Activated naive CD8-positive, alpha-beta T cell treated with anti-CD3 and anti-CD28 coated beads, Interleukin-2, amount 50 U/mL, for 24 hours (primary cell): ENCODE measurements at places on chromosomes 7 and 10.

GRCh38 chr7:155995183-155995612, 182.9 kb upstream of the SHH start:
- peaks cover 8% of the 10 kb centered on the region for H3K27me3 ChIP-seq
- H3K36me3 ChIP-seq: no peaks in the 10 kb centered on the region
- peak overlapping the region; percentile 24 for H3K4me3 ChIP-seq

DNA sequence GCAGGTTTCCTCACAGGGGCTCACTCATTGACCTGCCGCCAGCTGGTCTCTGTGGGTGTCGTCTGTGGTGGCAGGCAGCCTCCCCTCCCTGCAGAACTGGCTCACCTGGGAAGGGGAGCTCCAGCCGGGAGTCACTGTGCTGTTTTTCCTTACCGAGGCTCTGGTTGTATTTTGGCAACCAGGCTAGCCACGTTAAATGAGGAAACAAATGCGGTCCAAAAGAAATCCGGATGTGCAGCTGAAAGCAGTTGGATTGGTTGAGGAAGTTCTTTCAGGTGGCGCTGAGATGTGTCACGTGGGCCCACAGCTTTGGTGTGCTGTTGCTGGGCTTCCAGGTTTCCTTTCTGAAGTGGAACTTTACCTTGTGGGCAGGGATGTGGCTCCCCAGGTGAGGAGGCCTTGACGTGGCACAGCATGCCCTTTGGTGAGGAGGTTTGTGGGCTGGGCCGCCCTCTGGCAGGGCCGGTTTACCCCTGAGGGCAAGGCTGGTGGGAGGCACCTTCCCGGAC, 14.2 kb downstream of the MTURN start:
- peak overlapping the region; percentile 14 for H3K4me3 ChIP-seq
- DNase-seq: peak; percentile 22
- no peaks in the 10 kb centered on the region for H3K36me3 ChIP-seq
- H3K27me3 ChIP-seq: no peaks in the 10 kb centered on the region
- H3K27ac ChIP-seq: peak overlapping the region; percentile 64

DNA sequence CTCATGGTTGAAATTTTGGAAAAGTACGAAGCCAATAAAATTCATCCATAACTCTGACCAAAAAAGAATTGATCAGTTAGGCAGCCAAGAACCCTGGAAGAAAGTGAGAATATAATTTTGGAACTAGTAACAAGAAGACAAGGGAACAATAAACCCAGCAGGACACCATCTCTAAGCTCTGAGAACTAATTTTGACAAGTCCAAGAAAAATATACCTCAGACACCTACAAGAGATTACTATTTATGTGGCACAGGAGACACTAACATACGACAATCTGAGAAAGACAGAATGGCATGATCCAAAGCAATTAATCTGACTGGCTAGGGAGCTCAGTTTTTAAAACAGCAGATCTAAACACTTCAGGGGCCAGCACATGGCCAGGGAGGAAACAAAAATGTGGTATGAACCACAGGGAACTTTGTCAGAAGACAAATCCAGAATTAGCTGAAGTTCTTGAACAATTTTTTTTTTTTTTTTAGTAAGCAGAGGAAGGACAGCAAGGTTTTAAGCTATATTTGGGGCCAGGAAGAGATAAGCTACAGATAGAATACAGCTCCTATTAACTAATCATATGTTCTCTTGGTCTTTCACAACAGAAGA, 38.9 kb downstream of the PARD3 start:
- no peaks in the 10 kb centered on the region for H3K36me3 ChIP-seq
- H3K4me3 ChIP-seq: no peak overlapping the region
- peaks cover 10% of the 10 kb centered on the region for H3K27me3 ChIP-seq
- peaks cover 7% of the 10 kb centered on the region for H3K4me1 ChIP-seq
- DNase-seq: no peak

DNA sequence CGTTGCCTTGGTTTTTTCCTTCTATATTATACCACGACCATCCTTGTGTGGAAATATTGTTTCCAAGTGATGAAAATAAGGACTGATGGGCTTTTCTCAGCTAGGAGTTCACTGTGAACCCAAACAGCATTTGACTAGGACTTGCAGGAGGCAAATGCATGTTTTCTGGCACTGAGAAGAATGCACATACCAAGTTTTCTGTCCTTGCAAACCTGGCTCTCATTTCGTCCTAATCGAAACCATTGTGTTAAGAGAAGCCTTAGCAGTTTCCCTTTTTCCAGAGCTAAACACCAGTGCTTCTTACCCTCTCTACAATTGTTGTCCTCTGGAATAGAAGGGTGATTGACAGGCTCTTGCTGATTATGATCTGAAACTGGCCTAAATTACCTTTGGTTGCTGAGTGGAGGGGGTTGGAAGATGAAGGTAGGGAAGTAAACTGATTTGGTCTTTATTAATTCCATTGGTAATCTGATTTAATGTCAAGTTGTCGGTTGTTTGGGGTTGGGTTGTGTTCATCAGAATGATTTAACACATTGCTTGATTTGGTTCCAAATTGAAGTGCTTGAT, 33.1 kb upstream of the ELMO1 start:
- DNase-seq: no peak
- no peaks in the 10 kb centered on the region for H3K4me1 ChIP-seq
- H3K4me3 ChIP-seq: no peak overlapping the region
- H3K27me3 ChIP-seq: peaks cover 14% of the 10 kb centered on the region
- no peaks in the 10 kb centered on the region for H3K36me3 ChIP-seq

- no peak for DNase-seq
- H3K27ac ChIP-seq: no peak overlapping the region
- peaks cover 2% of the 10 kb centered on the region for H3K27me3 ChIP-seq
- H3K4me1 ChIP-seq: peaks cover 8% of the 10 kb centered on the region
These were observed 33.9 kb downstream of the C10orf105 start for GRCh38 chr10:71685554-71686232.

GRCh38 chr7:35246819-35247218, 7.1 kb downstream of the TBX20 start:
- H3K27ac ChIP-seq: no peak overlapping the region
- H3K4me1 ChIP-seq: no peaks in the 10 kb centered on the region
- H3K27me3 ChIP-seq: peaks cover 57% of the 10 kb centered on the region

DNA sequence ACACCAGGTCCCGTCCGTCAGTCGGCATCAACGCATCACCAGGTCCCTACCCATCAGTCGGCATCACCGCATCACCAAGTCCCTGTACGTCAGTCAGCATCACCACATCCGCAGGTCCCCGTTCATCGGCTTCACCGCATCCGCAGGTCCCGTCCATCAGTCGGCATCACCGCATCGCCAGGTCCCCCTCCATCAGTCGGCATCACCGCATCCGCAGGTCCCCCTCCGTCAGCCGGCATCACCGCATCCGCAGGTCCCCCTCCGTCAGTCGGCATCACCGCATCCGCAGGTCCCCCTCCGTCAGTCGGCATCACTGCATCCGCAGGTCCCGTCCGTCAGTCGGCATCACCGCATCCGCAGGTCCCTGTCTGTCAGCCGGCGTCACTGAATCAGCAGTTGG, 55.1 kb downstream of the IGF2BP3 start:
- no peak overlapping the region for H3K27ac ChIP-seq
- H3K27me3 ChIP-seq: peaks cover 7% of the 10 kb centered on the region
- no peaks in the 10 kb centered on the region for H3K36me3 ChIP-seq
- DNase-seq: no peak
- peaks cover 18% of the 10 kb centered on the region for H3K4me1 ChIP-seq

DNA sequence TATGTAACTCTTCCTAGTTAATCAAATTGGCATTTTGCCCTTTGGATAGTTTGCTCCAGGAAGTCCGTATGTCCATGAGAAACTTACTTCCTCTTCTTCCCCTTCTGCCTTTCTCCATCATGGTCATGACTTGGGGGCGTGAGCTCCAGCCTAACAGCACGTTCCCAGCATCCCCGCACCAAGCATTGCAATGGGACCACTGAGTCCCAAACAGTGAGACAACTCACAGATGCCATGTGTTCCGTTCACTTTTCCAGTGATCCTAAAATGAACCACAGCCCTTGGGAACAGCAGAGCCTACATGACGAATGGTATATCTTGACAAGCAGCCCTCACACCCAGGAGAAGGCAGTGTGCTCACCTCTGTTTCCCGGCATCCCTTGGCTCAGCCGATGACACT, 10.7 kb downstream of the BTBD16 start:
- no peak overlapping the region for H3K4me3 ChIP-seq
- no peaks in the 10 kb centered on the region for H3K4me1 ChIP-seq
- H3K36me3 ChIP-seq: no peaks in the 10 kb centered on the region
- H3K27me3 ChIP-seq: peaks cover 3% of the 10 kb centered on the region
- no peak for DNase-seq

- H3K36me3 ChIP-seq: no peaks in the 10 kb centered on the region
- no peaks in the 10 kb centered on the region for H3K4me1 ChIP-seq
- no peak overlapping the region for H3K27ac ChIP-seq
- no peak for DNase-seq
- H3K4me3 ChIP-seq: no peak overlapping the region
These were observed 32.9 kb upstream of the RAPGEF5 start for GRCh38 chr7:22389892-22390291.

GRCh38 chr10:114663626-114664025, 5.6 kb upstream of the ABLIM1 start:
- H3K27ac ChIP-seq: no peak overlapping the region
- no peak for DNase-seq
- H3K4me1 ChIP-seq: no peaks in the 10 kb centered on the region
- H3K4me3 ChIP-seq: no peak overlapping the region
- H3K27me3 ChIP-seq: no peaks in the 10 kb centered on the region

DNA sequence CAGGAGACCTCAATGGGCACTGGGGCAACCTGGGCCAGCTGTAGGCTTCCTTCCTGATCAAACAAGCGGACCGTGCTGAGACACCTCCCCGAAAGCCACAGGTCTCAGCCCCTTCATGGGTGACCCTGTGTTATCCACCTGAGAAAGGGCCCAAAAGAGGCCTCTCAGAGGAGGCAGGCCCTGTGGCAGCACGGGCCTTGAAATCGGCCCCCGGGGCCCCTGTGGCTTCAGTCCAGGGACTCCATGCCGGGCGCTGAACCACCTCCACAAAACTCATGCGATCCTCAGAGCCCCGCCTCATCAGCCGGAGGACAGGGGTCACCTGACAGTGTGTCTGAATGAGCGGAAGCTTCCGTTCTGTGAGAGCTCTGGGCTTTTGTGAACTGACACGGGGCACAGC, 307.1 kb downstream of the PAXIP1 start:
- H3K36me3 ChIP-seq: no peaks in the 10 kb centered on the region
- H3K4me1 ChIP-seq: no peaks in the 10 kb centered on the region
- no peak overlapping the region for H3K4me3 ChIP-seq
- H3K27ac ChIP-seq: no peak overlapping the region

DNA sequence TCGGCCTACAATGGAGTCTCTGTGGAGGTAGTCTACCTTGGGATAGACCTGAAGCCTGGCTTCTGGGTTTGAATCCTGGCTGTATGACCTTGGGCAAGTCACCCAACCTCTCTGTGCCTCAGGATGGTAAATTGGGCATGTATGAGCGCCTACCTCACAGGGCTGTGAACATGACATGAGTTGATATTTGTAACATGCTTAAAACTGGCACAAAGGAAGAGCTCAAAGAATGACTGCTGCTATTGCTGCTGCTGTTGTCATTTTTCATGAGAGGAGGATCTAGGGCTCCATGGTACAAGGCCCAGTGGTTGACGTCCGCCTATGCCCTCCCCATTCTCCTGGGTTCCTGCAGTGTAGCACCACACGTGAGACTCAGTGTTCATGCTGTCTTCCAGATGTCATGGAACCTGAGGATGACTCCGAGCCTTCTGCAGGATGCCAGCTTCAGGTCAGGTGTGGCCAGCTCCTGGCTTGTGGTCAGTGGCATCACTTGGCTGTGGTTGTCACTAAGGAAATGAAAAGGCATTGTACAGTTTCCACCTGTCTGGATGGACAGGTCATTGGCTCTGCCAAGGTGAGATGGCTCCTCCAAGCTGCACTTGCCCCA, 95.0 kb downstream of the WDFY4 start:
- no peaks in the 10 kb centered on the region for H3K36me3 ChIP-seq
- no peaks in the 10 kb centered on the region for H3K4me1 ChIP-seq
- no peak for DNase-seq
- no peak overlapping the region for H3K27ac ChIP-seq

DNA sequence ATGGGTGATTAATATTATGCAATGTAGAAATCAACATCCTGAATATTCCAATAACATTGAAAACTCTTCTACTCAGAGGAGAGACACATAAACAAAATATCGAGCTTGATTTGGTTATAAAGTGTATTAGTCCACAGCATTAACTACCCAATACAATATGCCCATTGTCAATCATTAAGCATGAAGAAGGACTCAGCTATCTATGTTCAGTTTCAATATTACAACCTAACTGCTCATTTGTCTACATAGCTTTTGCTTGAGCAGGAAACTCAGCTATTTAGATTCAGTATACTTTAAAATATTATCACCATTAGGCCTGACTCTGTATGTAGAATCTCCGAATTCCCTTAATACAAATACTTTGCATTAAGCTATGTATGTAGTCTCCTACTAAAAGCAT, 262.6 kb downstream of the SEMA3A start:
- no peaks in the 10 kb centered on the region for H3K4me1 ChIP-seq
- H3K4me3 ChIP-seq: no peak overlapping the region
- no peak for DNase-seq
- no peak overlapping the region for H3K27ac ChIP-seq

- no peak overlapping the region for H3K4me3 ChIP-seq
- H3K4me1 ChIP-seq: peaks cover 4% of the 10 kb centered on the region
- H3K36me3 ChIP-seq: no peaks in the 10 kb centered on the region
These were observed 12.8 kb downstream of the FLNC start for GRCh38 chr7:128842674-128843641.

DNA sequence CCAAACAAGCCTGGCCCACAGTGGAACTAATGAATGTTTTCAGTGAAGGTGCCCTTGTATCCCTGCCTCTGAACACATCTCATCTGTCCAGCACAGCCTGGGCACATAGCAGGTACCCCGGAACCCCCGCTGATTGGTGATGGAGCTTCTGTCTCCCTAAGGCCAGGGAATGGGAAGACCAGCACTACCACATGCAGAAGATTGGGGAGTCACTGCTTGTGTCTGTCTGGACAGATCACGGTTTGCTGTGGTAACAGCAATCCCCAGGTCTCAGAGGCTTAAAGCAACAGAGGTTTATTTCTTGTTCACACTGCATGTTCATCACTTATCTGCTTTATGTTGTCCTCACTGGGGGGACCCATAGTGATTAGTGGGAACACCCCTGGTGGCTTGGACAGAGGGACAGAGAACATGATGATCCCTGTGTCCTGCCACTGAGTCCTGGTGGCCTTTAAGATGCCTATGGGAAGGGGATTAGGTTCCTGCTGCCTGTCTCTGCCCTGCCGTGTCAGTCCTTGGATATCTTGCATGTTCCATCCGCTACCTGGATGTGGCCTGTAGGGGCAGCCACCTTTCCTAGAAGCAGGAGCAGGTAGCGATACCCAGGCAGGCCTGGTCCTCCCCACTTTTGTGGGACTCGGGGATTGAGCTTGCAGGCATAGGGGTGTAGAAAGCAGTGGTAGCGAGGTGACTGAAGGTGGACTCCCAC, 3.6 kb downstream of the TSPAN14 start:
- peak overlapping the region; percentile 88 for H3K27ac ChIP-seq
- no peaks in the 10 kb centered on the region for H3K27me3 ChIP-seq
- H3K36me3 ChIP-seq: peaks cover 7% of the 10 kb centered on the region
- DNase-seq: no peak
